ENCODE measurements at places on chromosomes 11 and 22.
A peak's percentile ranks its signal among the peaks of the same experiment; 100 is the strongest.

DNA sequence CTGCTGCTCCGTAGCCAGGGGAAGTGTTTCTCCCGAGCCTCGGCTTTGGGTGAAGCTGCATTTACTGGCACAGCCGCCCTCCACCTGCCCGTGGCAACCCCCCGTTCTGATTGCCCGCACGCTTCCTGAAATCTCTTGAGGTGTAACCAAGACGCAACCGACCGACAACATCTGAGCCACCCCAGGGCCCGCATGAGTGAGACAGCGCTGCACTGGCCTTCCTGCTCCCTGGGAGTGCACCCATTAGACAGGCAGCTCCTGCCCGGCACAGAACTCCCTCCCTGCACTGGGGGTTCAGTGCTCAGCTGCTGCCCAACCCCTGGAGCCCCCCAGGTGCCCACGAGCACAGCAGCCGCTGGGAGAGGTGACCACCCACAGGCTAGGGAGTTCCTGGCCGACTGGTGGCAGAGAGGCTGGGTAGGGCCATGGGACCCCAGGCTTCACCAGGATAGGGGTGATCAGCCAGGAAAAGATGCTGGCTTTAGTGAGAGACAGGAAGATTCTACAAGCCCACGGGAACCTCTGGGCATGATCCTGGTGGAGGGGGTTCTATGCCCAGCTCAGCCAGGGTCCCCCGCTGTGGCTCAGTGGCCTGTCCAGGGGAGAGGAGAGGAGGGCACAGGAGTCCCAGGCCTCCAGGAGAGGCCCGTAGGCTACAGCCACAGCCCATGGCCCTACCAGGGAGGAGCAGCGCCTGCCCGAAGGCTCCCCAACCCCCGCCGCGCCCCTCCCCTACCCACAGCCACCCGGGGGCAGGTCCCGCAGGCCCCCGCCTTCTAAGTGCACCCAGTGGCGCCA is 14.6 kb downstream of the PLXNB2 start:
- DNase-seq, result peak; percentile 34

- no peak for DNase-seq
These were observed 78.8 kb downstream of the CABIN1 start for GRCh38 chr22:24089951-24090350.

DNA sequence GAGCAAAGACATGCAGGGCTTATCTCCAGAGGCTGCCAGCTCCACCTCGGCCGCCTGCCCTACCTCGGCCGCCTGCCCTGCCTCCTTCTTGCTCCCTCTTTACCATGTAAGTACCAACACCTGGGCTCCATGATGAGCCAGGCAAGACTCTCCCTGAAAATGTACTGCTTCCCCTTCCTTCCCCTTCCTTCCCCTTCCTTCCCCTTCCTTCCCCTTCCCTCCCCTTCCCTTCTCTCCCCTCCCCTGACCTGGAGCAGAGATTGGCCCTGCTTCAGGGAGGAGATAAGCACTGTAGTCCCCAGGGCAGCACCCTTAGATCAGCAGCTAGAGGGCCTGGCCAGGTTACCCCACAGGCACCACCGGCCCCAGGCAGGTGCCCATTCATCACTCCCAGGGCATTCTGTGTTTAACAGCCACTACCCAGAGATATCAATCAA is 25.4 kb upstream of the ADORA2A start:
- DNase-seq, result no peak

DNA sequence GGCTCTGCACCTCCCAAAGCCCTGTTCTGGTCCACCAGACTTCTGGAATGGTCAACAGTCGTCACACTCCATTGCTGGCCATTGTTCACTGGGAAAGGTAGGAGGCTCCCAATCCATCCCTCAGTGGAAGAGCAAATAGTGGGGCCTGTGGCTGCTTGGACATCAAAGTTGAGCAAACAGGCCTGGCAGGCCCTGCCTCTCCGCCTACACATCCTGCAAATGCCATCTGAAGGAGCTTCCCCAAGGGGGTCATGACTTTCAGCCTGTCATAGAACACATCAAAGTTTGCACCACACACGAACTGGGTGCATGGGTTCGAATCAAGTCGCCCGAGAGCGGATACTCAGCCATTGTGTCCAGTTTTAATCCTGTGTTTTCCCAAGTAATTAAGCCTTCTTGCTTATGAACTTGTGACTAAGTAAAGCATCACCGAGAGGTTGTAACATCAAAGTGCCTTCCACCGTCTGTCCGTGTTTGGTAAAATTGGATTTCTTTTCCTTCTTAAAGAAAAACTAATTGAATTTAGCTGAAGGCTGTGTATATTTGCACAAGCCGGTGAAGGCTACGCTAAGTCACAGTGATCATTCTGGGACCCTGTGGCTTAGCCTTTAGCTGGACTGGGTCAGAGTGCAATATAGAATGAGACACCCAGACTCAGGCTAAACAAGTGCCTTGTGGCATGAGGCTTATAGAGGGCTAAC is 36.1 kb downstream of the CLPB start:
- DNase-seq, result peak; percentile 91

GRCh38 chr22:50129121-50129736 is 39.4 kb downstream of the MOV10L1 start:
- DNase-seq, result no peak

GRCh38 chr11:73330569-73331093 is 22.6 kb downstream of the ARHGEF17 start:
- peak; percentile 43 for DNase-seq

DNA sequence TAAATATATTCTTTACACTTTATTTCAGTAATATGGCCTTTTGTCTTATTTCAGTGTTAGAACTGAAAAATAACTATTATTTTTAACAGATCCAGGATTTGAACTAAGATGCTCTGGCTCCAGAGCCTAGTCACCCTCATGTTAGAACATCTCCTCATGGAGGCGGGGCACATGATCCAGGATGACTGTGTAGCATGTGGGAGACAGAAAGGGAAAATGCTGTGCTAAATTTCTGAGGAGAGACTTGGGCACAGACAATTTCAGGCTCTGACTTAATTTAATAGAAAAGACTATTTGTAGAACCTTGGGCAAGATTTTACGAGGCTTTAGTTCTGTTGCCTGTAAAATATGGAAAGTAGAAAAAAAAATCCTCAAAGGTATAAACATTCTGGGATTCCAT is 24.1 kb downstream of the CTSC start:
- no peak for DNase-seq

- no peak for DNase-seq
These were observed 23.4 kb upstream of the SHISAL1 start for GRCh38 chr22:44335903-44336803.

GRCh38 chr22:22928666-22929380 is 41.2 kb downstream of the IGLL5 start:
- DNase-seq, result no peak

DNA sequence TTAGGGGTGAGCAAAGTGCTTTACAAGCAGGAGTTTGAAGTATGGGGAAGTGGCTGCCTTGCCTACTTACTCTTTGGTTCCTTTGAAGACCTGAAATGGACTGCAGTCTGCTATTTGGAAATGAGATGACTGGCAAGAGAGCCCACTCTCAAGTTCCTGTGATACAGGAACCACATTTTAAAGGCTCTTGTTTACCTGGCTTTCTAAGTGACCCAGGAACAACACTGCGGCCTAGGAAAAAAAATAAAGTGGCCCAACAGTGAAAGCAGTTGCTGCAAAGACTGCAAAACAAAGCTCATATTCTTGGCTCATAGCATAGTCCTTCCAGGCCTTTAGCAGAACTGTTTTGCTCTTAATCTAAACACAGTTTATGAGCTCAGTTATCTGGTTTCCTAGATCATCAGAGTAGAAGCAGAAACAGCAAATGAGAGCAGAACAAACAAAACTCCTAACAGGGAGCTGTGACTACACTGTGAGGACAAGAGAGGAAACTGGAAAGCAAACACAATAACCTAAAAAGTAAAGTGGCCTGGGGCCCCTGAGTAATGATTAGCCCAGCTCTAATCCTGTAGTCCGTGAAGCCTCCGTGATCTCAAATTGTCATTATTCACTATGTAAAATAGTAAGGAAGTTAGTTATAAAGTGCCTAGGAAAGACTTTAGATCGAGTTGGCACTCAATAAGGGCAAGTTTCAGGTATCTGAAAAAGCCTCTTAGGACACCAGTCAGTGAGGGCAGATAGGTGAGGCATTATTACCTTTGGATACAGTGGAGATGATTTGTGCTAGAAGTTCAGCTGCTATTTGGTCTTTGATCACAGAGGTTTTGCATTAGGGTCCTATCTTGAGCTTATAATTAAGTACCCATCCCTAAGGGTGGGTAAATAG is 11.5 kb downstream of the CCDC117 start:
- DNase-seq, result no peak

- no peak for DNase-seq
These were observed 40.8 kb upstream of the CYP2D6 start for GRCh38 chr22:42171417-42171816.

- no peak for DNase-seq
These were observed 2.4 kb downstream of the TPBGL start for GRCh38 chr11:75242722-75243600.

DNA sequence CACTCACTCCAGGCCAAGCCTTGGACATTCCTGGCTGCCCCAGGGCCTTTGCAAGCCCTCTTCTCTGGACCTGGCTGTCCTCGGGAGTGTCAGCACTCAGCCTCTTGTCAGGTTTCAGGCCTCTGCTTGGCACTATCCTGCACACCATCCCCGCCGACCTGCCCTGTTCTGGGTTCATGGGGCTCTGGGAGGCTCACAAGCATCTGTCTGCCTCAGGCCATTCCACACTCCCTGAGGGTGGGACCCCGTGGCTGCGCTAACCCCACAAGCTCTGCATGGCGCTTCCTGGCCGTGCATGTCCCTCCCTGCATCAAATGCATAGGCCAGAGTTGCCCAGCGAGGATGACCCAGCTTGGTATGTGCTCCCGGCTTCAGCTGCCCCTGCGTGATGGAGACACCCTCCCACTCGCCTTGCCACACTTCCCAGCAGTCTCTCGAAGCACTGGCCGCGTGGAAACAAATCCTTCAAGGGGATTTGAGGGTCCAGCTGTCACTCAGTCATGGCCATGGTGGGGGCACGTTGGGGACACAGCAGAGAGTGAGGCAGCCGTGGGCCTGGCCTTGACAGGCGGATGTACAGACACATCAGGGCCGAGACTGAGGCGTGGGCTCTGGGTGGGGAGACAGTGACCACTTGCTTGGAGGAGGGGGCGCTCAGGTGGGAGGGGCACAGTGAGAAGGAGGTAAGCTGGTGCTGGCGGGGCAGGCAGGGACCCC is 87.3 kb downstream of the KCNQ1 start:
- no peak for DNase-seq

DNA sequence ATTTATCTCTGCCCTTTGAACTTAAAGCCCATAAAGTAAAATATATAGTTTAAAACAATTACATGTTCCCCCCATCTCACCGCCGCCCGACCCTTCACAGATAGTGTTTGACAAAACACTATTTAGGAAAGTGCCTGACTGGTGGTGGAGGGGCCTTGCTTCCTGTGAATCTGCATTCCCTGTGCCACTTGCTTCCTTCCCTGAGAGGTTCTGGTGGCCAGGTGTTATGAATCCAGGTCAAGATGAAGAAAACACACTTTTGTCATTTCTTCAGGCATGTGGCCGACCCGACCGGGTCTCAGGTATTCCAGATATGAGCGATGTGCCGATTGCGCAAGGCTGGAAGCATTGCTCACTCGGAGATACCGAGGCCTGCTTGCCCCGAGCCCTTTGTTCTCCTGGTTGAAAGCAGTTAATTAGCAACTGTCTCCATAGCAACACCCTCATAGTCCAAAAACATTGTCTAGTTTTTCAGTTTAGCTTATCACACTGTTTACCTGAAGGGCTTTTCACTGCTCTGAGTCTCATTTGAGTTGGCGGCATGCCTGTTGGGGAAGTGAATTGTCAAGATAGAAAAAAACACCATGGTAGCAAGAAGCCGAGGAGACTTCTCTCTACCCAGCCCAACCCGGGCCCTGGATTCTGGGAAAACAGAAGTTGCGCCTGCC is 128.3 kb downstream of the TEAD1 start:
- peak; percentile 100 for DNase-seq

- DNase-seq, result peak; percentile 13
These were observed 2.9 kb upstream of the ARFGAP2 start for GRCh38 chr11:47179655-47179991.

- DNase-seq, result peak; percentile 28
These were observed 8.2 kb upstream of the PGA3 start for GRCh38 chr11:61194981-61195695.

DNA sequence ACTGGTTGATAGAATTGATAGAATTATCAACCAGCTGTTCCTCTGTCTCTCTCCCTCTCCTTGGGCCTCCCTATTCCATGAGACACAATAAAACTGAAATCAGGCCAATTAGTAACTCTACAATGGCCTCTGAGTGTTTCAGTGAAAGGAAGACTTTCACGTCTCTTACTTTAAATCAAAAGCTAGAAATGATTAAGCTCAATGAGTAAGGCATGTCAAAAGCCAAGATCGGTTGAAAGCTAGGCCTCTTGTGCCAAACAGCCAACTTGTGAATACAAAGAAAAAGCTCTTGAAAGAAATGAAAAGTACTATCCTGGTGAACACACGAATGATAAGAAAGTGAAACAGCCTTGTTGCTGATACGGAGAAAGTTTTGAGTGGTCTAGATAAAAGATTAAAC is 16.6 kb downstream of the PIH1D2 start:
- DNase-seq, result no peak

- no peak for DNase-seq
These were observed 24.0 kb downstream of the SLCO2B1 start for GRCh38 chr11:75174781-75175370.

DNA sequence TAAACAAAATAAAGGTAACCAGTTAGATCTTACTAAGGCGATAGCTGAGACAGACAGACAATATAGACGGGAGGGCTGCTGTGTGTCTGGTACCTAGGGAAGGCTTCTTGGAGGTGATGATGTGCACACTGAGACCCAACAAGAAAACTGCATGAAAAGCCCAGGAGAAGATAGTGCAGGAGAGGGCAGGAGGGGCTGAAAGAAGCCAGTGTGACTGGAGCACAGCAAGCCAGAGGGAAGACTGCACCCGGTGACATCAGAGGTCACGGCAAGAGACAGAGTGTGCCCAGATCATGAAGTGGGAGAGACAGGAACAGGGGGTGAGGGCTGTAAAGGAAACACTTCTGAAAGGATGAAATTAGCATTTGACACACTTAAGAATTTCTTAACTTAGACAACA is 266.3 kb downstream of the BRD1 start:
- DNase-seq, result no peak

- peak; percentile 56 for DNase-seq
These were observed 353.9 kb upstream of the DDI1 start for GRCh38 chr11:103682318-103683184.

- no peak for DNase-seq
These were observed 41.4 kb downstream of the TTC17 start for GRCh38 chr11:43399983-43400630.

- DNase-seq, result no peak
These were observed 3.3 kb downstream of the TUB start for GRCh38 chr11:8084352-8084751.

- no peak for DNase-seq
These were observed 5.6 kb downstream of the RGL4 start for GRCh38 chr22:23696326-23696851.

DNA sequence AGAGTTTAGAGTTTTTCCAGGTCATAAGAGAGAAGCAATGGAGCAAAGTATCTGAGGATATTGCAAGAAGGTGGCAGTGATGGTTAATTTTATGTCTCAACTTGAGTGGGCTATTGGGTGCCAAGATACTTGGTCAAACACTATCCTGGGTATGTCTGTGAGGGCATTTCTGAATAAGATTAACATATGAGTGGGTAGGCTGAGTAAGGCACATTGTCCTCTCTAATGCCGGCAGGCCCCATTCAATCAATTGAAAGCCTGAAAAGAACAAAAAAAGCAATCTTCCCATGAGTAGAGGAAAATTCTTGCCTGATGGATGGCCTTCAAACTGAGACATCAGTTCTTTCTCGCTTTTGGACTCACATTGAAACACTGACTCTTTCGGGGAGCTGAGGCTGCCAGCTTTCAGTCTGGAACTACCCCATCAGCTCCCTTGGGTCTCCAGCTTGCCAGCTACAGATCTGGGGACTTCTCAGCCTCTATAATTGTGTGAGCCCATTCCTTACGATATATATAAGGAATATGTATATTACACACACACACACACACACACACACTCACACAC is 228.8 kb downstream of the BUD13 start:
- DNase-seq, result no peak
